ENCODE measurements at places on chromosomes 3 and 15. TPM values are rescaled to one million over a fixed set of nuclear protein-coding genes. Genes with fewer than 3 reads are reported as not detected.

Gene NPAP1
- not detected for total RNA-seq

DNA sequence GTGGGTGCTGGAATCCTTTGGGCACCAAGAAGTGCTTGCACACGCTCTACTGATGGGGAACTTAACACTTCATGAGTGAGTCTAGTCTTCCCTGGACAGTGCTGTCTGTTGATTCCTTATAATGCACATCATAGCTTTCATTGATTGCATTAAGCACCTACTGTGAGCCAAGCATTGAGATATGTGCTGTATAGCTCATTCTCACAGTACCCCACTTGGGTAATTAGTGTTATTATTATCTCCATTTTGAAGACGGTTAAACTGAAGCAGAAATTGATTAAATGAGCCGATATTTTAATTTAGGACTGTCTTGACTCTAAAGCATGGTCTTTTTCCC is 504 bp upstream of the PDHB start:
- no peaks in the 10 kb centered on the region for H3K27me3 ChIP-seq
- peak overlapping the region; percentile 51 for H3K27ac ChIP-seq
- peaks cover 2% of the 10 kb centered on the region for H3K4me1 ChIP-seq
- peak overlapping the region; percentile 89 for H3K4me3 ChIP-seq

GRCh38 chr3:186782542-186783057 is 777 bp upstream of the EIF4A2 start:
- peak overlapping the region; percentile 84 for H3K4me3 ChIP-seq
- no peak for DNase-seq

GRCh38 chr15:69587723-69588426 is 135.3 kb downstream of the RPLP1 start:
- peaks cover 4% of the 10 kb centered on the region for H3K4me1 ChIP-seq
- no peak for DNase-seq
- no peaks in the 10 kb centered on the region for H3K27me3 ChIP-seq
- no peak overlapping the region for H3K27ac ChIP-seq
- H3K4me3 ChIP-seq: no peak overlapping the region

DNA sequence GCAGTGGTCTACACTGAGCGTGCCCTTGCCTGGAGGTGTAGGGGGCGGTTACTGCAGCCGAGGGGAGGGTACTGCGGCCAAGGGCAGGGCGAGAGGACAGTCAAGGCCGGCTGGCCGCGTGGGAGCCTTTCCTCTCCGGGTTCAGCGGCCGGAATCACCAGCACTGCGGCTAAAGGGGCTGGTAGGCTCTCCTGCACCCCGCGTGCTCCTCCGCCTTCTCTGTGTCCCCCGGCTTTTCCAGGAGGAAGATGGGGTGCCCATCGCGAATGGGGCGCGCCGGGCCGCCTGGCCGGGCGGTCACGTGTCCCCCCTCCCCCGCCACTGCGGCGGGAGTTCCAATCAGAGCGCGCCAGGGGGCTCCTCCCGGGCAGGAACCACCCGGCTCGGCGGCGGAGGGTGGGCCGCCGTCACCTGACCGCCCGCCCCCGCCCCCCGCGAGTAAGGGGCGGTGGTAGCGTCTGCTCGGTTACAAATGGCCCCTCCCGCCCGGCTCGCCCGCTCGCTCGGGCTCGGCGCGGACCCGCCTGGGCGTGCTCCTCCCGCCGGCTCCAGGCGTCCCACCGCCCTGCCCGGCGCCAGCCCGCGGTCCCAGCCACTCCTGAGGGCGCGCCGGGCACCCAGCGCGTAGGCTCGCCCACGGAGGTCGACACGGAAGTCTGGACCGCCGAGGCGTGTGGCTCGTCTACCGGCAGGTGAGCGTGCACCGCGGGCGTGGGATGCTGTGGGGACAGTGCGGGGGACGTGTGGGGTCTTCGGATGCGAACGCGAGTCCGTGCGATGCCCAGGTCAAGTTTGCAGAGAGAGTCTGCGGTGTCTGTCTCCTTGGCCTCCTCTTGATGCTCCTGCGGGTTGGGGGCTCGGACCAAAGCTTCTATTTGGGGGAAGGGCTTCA is 242.6 kb upstream of the TOPAZ1 start:
- H3K4me1 ChIP-seq: peaks cover 43% of the 10 kb centered on the region
- H3K27me3 ChIP-seq: peaks cover 48% of the 10 kb centered on the region
- peak overlapping the region; percentile 1 for H3K4me3 ChIP-seq
- DNase-seq: no peak
- H3K36me3 ChIP-seq: no peaks in the 10 kb centered on the region

DNA sequence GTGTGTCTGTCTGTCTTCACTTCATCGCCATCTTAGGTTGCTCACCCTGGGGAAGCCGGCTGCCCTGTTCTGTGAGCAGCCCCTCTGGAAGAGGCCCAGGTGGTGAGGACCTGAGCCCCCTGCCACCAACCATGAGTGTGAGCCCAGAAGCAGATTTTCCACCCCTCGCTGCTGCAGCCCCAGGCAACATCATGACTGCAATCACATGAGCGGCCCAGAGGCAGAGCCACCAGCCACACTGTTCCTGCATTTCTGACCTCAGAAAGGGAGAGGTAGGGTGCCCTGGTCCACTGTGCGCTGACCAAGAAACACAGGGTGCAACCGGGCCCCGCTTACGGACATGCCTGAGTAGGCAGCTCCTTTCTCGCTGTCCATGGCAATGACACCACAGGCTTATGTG is 92.3 kb upstream of the IQSEC1 start:
- H3K4me3 ChIP-seq: no peak overlapping the region
- DNase-seq: no peak
- no peak overlapping the region for H3K27ac ChIP-seq
- peaks cover 28% of the 10 kb centered on the region for H3K27me3 ChIP-seq
- no peaks in the 10 kb centered on the region for H3K4me1 ChIP-seq

- H3K36me3 ChIP-seq: no peaks in the 10 kb centered on the region
- no peak overlapping the region for H3K27ac ChIP-seq
- H3K4me3 ChIP-seq: no peak overlapping the region
- DNase-seq: no peak
- H3K27me3 ChIP-seq: no peaks in the 10 kb centered on the region
- no peaks in the 10 kb centered on the region for H3K4me1 ChIP-seq
These were observed 732.7 kb downstream of the PDCD6IP start for GRCh38 chr3:34531156-34531555.

- H3K4me3 ChIP-seq: no peak overlapping the region
- no peaks in the 10 kb centered on the region for H3K4me1 ChIP-seq
- DNase-seq: no peak
- H3K27ac ChIP-seq: no peak overlapping the region
These were observed 146.8 kb downstream of the FAM43A start for GRCh38 chr3:194832346-194833104.

Gene TMOD3
- 55.8 TPM for total RNA-seq

DNA sequence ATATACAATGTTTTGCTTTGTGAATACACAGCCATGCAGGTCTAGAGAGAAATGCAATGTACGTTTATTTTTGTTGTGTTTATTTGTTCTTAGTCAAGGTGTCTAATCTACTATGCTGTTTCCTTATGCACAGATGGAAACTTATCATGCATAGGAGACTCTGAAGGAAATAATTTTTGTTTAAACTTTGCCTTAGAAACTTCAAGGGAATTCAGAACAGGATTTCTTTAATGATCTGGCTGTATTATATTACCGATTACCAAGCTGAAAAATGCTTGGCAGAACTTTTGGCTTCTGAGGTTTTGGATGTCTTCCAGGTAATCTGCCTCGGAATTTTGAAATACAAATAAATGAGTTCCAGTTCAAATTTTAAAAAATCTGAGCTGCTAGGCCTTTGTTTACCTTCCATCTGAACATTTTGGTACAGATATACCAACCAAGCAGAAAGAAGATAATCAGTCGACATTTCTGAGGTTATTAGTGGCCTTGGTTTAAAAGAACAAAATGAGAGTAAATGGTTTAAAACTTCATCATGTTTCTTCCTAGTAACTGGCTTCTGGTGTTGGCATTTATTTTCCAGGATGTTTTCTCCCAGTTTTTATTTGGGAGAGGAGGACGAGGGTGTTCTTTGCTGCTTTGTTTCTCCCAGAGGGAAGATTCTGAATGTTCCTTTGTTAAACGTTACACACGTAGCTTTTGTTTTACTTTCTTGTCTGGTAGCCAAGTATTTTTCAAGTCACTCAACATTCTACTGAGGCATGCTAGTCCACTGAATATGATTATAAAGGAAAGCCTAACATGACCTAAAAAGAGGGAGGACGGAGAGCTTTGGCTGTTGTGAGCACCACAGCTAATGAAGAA is 421.8 kb upstream of the TBL1XR1 start:
- H3K36me3 ChIP-seq: no peaks in the 10 kb centered on the region
- no peak for DNase-seq
- H3K4me1 ChIP-seq: no peaks in the 10 kb centered on the region
- H3K27ac ChIP-seq: no peak overlapping the region
- no peaks in the 10 kb centered on the region for H3K27me3 ChIP-seq

Gene BFSP2
- not detected for total RNA-seq
